ENCODE measurements at places on chromosomes 4 and X.
A peak's percentile ranks its signal among the peaks of the same experiment; 100 is the strongest.

- DNase-seq, result no peak
These were observed 1160.0 kb downstream of the ADGRL3 start for GRCh38 chr4:62360156-62360545.

- no peak for DNase-seq
These were observed 32.0 kb upstream of the TBC1D1 start for GRCh38 chr4:37858872-37859271.

DNA sequence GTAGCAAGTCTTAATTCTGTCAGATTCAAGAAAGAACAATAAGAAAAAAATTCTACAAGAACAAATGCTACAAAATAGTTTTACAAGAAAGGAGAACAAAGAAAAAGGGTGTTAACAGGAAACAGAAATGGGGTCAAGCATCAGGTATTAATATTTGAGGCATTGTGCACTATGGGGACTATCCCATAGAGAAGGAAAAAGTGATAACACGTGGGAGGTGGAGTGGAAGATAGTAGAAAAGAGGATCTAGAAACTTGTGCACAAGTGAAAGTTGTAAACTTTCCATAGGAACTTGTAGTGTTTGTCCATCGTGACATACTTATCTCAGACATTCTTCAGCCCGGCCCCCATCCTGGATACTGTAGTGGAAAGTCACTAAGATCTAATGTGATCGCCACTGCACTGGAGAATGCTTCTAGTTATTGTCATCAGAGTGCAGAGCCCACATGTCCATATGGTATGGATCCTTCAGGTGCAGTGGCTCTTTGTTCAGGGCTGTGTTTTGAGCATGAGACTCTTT, 15.4 kb upstream of the NFXL1 start:
- DNase-seq, result no peak

- DNase-seq, result no peak
These were observed 140.0 kb upstream of the MSX1 start for GRCh38 chr4:4719436-4719835.

- DNase-seq, result no peak
These were observed 11.4 kb downstream of the ADGRA3 start for GRCh38 chr4:22504447-22504846.

GRCh38 chr4:7068883-7069282, 1.0 kb upstream of the GRPEL1 start:
- DNase-seq, result no peak

DNA sequence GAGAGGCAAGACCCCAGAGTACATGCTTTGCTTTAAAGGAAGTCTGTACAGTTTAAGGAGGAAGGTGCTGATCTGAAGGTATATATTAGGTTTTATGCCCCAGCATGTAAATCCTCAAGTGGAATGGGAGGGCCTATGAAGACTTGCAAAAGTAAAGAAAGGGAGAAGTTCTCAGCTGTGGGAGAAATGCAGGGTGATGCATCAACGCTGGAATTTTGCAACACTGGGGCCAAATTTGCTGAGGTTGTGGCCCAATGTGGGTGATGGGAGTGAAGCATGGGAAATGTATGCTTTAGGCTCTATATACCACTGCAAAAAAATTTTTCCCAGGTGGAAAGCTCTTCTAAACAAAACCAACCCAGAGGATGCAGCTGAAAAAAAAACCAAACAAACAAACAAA, 33.8 kb upstream of the GPR174 start:
- DNase-seq, result no peak

DNA sequence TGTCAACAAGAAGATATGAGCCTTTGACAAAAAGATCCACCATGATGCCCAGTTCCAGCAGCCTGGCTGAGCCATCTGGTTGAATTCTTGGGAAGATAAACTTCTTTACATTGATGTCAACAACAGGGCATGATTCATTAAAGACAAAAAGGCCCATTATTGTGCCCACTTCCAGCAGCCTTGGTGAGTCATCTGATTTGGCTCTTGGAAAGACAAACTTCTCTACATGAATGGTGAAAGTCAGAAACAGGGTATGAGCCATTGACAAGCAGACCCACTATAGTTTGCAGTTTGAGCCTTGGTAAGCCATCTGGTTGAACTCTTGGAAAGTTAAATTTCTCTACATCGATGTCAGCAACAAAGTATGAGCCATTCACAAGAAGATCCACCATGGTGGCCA, 4.1 kb upstream of the CSF2RA start:
- peak; percentile 63 for DNase-seq

- no peak for DNase-seq
These were observed 14.9 kb downstream of the LSM6 start for GRCh38 chr4:146190456-146190855.

- no peak for DNase-seq
These were observed 9.4 kb downstream of the NPY5R start for GRCh38 chr4:163353054-163353453.

DNA sequence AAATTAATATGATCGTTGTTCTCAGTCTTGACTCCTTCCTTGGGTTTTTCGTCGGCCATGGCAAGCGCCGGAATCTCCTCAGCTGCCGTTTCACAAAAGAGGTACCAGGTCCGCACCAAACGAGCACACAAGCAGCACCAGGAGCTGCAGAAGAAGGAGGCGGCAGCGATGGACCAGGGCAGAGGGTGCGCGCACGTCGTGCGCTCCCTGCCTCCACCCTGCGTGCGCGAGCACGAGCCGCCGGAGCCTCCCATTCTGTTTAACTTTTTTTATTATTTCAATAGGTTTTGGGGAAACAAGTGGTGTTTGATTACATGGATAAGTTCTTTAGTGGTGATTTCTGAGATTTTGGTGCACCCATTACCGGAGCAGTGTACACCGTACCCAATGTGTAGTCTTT, 158.2 kb downstream of the PLS3 start:
- DNase-seq, result peak; percentile 44

GRCh38 chr4:76055016-76055415, 19.1 kb upstream of the CXCL11 start:
- DNase-seq, result no peak

- peak; percentile 30 for DNase-seq
These were observed 22.1 kb upstream of the NDST3 start for GRCh38 chr4:118012142-118012541.

DNA sequence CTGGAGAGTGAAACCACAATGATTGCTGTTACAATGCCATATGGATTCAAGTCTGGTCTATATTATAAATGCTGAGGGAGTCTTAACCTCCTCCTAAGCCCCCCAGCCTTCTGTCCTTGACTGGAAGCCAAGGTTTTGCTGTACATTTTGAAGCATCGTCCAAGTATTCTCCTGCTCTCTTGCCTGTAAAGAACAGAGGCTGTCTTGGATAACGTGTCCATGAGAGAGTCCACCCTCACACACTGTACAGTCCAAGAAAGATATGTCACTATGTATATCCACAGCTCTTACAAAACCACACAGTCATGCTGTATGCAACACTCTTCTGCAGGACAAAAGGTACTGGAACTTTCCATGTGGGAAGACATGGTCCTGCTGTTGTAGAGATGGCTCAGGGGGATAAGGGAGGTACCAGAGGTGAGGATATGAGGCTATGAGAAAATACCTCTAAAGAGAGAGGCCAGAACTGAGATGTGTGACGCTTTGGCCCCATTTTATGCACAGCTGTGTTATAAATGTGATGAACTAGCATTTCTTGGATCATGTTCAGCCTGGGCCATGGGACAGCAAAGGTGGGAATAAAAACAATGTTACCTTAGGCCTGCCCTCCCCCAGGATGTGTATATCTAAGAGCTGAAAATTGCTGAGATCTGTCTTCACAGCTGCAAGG, 678.6 kb downstream of the IQCM start:
- no peak for DNase-seq

- no peak for DNase-seq
These were observed 145.0 kb downstream of the SPCS3 start for GRCh38 chr4:176464748-176465147.

DNA sequence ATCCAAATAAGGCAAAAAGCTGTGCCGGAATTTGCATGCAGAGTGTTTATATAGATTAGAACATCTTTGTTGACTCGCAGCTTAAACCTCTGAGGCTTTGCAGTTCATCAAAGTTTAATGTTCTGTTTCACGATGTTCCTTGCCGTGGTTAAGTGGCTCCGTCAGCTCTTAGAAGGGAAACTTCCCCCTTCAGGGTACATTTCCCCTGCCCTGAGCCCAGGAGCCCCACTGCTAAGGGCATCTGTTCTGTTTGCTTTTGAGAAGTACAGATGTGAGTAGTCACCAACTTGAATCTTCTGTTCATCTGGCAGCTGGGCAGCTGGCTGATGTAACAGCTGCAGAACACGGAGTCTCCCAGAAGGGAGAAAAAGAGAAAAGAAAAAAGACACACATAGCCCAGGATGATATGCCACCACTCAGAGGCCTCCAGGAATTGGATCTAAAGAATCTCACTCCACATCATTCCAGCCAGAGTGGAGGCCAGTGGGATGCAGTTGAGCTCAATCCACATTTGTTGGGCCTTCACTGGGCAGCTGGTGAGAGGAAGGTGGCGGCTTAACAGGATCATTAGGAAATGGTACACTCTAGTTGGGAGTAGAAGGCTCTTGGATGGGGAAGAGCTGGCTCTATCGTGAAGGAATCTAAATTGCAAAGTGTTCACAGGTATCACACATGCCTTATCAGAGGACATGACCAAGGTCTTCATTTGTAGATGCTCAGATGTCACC, 178.7 kb upstream of the RBPJ start:
- no peak for DNase-seq

GRCh38 chrX:48753708-48754228, 7.8 kb upstream of the GLOD5 start:
- DNase-seq, result no peak

DNA sequence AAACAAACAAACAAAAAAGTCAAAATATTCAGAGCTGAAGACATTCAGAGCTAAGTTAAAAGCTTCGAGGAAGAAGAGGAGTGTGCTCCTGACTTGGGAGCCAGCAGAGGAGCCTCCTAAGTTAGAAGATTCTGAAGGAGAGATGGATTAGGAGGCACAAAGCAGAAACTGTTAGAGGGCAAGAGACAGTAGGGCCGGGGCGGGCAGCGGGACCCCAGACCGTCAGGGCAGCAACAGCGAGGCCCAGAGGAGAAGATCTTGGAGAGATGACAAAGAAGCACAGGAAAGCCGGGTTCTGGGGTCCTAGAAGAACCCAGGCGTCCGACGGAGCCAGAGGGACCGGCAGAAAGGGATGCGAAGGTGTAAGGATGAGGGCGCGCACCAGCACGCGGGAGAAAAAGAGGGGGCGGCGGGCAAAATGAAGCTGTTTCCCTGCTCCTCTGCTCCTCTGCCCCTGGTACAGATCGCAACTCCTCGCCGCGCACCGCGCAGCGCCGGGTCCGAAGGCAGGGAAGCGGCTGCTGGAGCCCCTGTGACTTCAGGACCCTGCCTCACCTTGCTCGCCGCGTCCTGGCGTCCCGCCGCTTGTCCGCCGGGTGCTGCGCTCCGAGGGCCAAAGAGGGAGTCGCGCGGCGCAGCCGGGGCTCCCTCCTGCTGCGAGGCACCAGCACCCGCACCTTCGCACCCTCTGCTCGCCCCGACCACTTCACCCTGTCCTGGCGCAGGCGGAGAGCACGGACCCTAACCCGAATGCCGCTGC, 477 bp downstream of the KLHL13 start:
- peak; percentile 1 for DNase-seq

- no peak for DNase-seq
These were observed 76.8 kb upstream of the RBMXL3 start for GRCh38 chrX:115112411-115112810.

DNA sequence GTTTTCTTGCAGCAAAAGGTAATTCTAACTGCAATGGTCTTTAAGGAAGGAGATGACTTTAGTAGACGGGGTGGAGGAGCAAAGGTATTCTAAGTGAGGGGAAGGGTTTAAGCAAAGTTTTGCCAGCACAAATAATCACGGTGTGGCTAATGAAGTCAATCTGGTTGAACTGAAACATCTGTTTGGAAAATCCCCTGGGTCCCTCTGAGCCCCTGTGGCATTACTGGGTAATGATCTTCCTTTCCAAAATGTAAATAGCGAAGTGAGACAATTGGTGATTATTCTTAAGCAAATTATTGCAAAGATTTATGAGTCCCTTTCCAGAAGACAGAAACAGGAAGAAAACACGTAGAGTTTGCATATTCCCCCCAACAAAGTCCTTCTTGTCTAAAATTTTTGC, 47.2 kb downstream of the FGFBP1 start:
- DNase-seq, result no peak

DNA sequence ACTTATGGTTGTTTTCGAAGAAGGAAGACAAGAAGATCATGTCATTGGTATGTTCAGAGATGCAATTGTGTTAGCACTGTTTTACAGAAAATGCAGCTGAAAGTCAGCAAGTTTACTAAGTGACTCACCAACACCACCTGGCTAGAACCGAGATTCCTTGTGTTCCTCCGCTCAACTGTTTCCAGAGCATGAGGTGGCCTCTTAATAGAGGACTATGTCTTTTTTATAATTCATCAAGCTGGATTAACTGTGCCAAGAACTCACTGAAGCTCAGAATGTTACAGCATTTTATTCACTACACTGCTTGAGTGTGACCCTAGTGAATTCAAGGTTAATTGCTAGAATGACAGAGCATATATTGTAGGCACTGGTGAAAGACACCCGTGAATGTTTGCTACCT, 1573.5 kb upstream of the TENM3 start:
- peak; percentile 43 for DNase-seq

- DNase-seq, result peak; percentile 70
These were observed 202.9 kb downstream of the CFAP299 start for GRCh38 chr4:80538276-80538926.

GRCh38 chr4:165718660-165719059, 154.4 kb upstream of the TLL1 start:
- no peak for DNase-seq

- no peak for DNase-seq
These were observed 85.3 kb upstream of the NUDT6 start for GRCh38 chr4:123007679-123008078.

DNA sequence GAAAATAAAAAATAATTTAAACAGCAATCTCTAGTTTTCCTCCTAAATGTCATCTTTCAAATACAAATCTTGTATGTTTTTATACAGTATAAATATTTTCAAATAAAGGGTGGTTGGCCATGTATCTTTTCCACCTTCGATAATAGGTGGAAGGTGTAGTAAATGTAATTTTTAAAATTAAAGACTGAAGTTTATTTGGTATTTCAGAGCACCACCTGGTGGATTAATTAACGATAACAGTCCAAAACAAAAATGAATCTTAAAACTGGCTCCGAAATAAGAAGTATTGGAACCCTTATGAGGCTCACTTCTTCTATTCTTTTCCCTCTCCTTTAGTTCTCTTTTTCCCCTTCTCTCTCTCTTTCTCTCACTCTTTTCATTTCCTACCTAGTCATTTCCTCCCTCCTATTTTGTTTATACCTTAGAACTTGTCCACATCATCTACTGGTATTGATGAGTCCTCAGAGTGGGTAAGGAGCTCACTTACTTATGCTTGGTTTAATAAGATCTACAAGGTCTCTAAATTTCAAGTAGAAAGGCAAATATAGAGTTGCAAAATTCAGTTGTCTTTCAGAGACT, 82.9 kb upstream of the EXOC1L start:
- DNase-seq, result peak; percentile 15

- no peak for DNase-seq
These were observed 17.5 kb upstream of the UGDH start for GRCh38 chr4:39544580-39545315.

- peak; percentile 31 for DNase-seq
These were observed at the start of gene FAM149A for GRCh38 chr4:186104114-186104889. Gene FAM149A, plus strand, starts transcription at chr4:186104704.
